ENCODE measurements at places on chromosomes 4 and X.

- no peak for DNase-seq
These were observed 11.5 kb downstream of the CTAG1A start for GRCh38 chrX:154596290-154596929.

DNA sequence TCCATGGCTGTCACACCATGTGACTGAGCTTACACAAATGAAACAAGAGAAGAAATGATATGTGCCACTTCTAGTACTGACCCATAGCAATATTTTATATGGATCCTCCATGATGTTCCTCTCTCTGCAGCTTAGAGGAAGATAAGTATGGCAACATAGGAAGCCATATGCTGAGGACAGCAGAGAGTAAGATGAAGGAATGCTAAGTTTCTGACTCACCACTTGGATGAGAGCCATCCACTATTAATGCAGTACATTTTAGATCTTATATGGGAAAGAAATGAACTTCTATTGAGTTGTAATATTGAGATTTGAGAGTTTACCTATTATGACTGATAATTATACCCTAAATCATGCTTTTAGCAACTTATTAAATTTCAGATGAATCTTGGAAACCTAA lies 386.9 kb upstream of the MAOA start:
- DNase-seq, result no peak

- peak; percentile 13 for DNase-seq
These were observed at the start of gene UNC5C for GRCh38 chr4:95548738-95549245. UNC5C (minus strand) TSS chr4:95548973.

- no peak for DNase-seq
These were observed 18.4 kb upstream of the FNIP2 start for GRCh38 chr4:158750379-158750778.

DNA sequence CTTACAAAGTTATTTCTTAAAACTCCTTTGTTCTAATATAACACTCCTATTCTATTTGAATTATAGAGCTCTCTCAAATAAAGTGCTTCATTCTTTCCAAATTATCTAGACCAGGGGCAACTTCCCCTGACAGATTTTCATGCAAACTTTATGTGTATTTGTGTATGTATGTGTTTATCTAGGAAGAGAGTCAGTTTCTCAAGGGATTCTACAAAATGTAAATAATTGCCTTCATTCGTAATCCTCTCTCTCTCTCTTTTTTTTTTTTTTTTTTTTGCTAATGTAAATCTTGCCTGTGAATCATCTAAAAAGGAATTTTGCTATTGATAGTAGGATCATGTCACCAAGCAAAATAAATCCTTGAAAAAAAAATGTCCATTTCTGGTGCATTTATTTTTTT lies 38.9 kb upstream of the RBPJ start:
- DNase-seq, result no peak

DNA sequence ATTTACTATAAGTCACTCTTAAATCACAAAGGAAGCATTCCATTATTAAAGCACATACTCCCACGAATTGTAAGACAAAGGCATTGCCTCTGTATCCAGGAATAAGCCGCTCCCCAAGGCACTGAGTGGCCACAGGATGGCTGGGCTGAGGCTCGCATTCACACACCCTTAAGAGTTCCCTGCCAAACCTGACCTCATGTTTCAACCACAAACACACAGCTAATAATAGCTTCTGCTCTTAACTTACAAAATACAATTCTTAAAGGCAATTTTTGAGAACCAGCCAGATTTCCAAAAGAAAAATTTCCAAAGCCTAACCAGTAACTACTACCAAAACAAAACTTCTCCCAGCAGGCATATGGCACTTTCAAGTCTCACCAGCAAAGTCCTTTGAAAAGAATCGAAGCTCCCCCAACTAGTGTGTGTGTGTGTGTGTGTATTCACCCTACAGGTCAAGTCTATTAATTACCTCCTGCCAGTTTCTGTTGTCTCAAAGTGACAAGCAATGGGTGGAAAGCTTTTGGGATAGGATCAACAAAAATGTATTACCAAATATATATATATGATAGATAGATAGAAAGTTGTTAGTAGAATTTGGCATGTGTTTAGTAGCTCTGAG lies 36.0 kb downstream of the ARHGAP6 start:
- DNase-seq, result no peak

- no peak for DNase-seq
These were observed 20.2 kb downstream of the MSL3 start for GRCh38 chrX:11778230-11778629.

DNA sequence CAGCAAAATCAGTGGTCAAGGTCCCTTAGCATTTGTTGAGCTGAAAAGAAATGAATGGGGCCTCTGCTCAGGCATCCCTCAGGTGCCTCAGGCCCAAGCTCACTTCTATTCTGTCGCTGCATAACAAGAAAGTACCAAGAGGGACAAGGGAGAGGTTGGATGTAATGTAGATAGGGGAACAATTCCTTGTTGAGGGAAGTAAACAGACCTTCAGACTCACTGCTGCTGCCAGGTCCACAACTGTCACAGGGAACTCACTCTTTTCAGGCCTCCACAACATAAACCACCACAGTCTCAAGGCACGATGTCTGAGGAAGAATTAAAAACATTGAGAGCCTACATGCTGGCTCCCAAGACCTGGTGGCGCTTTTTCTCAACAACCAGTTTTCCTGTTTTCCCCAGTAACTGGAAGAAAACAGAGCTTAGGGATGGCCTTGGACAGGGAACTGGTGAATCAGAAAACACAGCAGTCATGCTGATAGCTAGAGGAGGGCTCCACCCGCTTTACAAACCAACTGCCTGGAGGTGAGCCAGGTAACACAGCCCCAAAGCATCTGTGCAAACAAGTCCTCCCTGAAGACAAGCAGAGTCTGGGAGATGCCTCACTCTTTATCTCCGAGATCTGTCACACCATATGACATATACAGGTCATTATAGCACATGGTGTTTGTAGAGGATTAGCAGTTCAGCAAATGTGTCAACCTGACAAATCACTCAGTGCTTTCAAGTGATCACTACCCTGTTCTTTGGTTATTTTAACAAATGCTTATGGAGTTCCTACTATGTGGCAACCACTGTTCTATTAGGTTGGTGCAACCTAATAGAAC lies 14.3 kb upstream of the AWAT1 start:
- DNase-seq, result peak; percentile 87

GRCh38 chr4:82623121-82623683 lies 61.4 kb upstream of the TMEM150C start:
- no peak for DNase-seq

GRCh38 chrX:39214387-39215126 lies 413.3 kb downstream of the MID1IP1 start:
- DNase-seq, result no peak

- peak; percentile 29 for DNase-seq
These were observed 112.7 kb upstream of the PTPN13 start for GRCh38 chr4:86481440-86481839.

DNA sequence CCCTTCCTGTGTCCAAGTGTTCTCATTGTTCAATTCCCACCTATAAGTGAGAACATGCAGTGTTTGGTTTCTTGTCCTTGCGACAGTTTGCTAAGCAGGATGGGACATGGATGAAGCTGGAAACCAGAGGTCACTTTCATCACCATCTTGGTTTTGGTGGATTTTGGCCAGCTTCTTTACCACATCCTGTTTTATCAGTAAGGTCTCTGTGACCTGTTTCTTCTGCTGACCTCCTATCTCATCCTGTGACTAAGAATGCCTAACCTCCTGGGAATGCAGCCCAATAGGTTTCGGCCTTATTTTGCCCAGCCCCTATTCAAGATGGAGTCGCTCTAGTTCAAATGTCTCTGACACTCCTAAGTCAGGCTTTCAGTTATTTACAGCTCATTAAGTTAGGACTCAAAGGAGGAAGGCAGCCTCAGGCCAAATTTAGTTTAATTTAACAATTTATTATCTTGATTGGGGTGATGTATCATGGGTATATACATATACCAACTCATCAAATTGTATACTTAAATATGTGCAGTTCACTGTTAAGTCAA lies 169.9 kb upstream of the NDP start:
- DNase-seq, result no peak

DNA sequence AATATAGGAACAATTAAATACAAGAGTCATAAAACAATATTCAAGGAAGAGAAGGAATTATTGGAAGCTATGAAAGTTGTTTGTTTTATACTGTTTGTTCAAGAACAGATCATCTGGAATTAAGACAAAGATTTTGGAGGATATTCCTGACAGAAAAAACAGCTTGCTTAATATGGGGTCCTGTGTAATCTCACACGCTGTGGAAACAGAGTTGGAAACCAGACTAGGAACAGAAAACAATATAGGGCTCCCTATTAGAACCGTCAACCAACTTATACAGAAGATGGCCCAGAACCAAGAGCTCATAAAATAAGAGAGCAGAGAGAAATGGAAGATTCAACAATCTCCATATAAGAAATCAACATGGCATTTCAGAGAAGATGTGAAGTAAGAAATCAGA lies 156.0 kb downstream of the PCDH18 start:
- no peak for DNase-seq

DNA sequence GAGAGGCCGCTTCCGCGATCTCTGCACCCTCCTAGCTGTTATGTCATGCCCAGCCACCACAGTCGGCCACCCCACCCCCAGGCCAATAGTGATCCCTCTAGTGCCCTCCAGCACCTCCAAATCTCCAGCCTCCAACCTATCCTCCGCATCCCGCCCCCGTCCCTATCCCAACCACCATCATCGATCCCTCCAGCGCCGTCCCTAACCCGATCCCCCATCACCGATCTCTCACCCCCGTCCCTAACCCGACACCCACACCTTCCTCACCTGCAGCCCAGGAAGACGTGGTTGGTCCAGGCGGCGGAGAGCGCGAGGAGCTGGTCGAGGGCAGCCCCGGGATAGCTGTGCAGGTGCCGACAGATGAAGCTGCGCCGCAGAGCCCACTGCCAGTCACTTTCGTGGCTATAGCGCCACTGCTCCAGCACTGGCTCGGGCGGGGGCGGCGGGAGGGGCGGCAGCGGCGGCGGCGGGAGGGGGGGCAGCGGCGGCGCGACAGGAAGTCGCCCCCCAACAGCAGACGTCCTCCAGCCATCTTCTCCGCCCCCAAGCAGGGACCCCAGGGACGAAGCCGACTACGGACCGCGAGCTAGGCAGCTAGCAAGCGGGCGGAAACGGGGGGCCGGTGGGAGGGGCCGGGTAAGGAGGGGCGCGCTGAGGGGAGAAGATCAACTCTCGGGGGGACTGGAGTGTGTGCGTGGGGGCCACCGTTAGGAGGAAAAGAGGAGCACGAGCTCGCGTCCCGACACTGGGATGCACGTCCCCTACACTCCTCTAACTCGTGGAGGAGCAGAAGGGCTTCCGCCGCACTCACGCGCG lies 552 bp downstream of the NKRF start:
- no peak for DNase-seq

DNA sequence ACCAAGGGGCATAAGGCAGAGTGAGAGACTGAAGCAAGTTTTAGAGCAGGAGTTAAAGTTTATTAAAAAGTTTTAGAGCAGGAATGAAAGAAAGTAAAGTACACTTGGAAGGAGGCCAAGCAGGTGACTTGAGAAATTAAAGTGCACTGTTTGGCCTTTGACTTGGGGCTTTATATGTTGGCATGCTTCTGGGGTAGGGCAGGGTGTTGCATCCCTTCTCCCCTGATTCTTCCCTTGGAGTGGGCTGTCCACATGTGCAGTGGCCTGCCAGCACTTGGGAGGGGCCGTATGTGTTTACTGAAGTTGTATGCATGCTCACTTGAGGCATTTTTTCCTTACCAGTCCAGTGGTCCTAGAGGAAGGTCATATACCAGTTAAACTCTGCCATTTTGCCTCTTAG lies 35.3 kb upstream of the GPR173 start:
- no peak for DNase-seq

DNA sequence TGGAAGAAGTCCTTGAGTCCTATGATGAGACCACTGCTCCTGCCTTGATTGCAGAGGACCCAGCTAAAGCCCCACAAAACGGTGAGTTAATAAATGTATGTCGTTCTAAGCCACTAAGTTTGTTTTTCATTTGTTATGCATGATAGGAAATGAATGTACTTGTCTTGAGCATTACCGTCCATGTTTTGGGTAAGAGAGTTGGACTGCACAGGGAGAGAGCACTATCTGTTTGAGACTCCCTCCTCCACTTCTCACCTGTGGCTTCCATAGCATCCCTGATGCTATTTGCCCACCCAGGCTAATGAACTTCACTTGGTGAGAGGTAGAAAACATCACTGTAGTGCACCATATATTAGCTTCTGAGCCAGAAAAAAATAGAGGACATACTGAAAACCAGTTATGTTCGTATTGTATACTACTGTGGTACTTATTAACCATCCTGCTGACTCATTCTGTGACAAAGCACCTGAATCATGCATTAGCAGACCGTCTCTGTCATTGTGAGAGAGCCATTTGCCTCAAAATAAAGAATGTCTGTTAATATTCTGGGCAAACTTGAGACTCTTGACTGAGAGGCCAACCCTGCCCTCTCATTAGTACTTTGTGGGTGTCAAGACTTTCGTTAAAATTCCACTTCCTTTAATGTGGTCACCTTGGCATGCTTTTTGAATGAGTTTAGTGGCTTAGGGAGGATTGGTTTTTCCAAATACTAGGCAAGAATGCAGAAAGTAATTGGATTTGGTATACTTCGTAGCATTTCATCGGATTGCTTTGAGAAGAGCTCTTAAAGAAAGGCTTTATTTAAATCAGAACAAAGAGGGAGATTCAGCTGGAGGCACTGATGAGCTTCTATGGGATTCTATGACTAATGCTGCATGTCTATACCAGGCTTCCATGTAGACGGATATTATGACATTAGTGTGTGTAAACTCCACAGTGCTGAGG lies 99.3 kb upstream of the GRPR start:
- DNase-seq, result no peak

DNA sequence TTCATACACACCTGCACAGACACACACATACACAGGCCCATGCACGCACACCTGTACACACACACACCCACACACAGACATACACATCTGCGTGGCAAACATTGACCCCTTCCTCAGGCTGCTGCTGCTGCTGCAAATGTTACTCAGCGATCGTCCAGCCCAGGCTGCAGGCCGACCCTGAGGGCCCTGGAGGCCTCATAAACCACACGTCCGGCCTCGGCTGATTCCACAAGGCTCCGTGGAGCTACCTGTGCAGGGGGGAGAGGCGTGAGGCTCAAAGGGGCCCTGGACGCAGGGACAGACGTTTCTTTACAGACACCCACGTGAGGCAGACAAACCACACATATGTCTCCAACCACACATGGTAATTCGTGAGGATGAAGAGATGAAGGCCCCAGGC lies 53.9 kb upstream of the PPP2R3B start:
- no peak for DNase-seq

DNA sequence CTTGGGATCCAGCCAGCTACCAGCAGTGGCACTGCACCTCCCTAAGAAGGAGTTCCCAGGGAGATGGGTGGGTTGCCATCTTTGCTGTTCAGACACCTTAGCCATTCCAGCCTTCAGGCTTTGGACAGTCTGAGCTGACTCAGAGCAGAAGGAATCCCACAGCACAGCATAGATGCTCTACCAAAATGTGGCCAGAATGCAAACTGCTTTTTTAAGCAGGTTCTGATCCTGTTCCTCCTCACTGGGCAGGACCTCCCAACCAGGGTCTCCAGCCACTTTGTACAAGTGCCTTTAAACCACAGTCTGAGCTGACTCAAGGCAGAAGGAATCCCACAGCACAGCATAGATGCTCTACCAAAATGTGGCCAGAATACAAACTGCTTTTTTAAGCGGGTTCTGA lies 209.0 kb downstream of the NPNT start:
- no peak for DNase-seq

- DNase-seq, result no peak
These were observed 7.8 kb upstream of the SH3TC1 start for GRCh38 chr4:8191136-8191747.

- no peak for DNase-seq
These were observed 7.8 kb downstream of the PNCK start for GRCh38 chrX:153665726-153666306.

Measured in NCI-H748 treated with DMSO at 0.1 percent for 48 hours (cell line).